Epithelial cell of umbilical artery (primary cell): ENCODE measurements at places on chromosomes 6 and 20. TPM values are rescaled to one million over a fixed set of nuclear protein-coding genes. Genes with fewer than 3 reads are reported as not detected.

The GSTA2 gene
- not detected in 2 replicates for total RNA-seq

The IL17F gene
- not detected in 2 replicates for total RNA-seq

The ZDHHC14 gene
- total RNA-seq, result 4.9 and 7.8 TPM in 2 replicates

The TMEM200A gene
- 3.0 and 3.2 TPM in 2 replicates for total RNA-seq

The HEBP2 gene
- total RNA-seq, result 17.2 and 47.7 TPM in 2 replicates

The FOXS1 gene
- not detected in 2 replicates for total RNA-seq

The CALHM5 gene
- 9.1 and 11.4 TPM in 2 replicates for total RNA-seq

The VGLL2 gene
- total RNA-seq, result not detected in 2 replicates

The RNF39 gene
- not detected in 2 replicates for total RNA-seq

The BPIFB2 gene
- not detected in 2 replicates for total RNA-seq

The MED23 gene
- total RNA-seq, result 21.1 and 34.2 TPM in 2 replicates

The IP6K3 gene
- not detected in 2 replicates for total RNA-seq

The ECT2L gene
- total RNA-seq, result 0.32 TPM in 1 of 2 replicates, not detected in the other

The ABRACL gene
- 79.8 and 111 TPM in 2 replicates for total RNA-seq

The SPATA25 gene
- total RNA-seq, result 0.61 and 0.97 TPM in 2 replicates

The MUCL3 gene
- not detected in 2 replicates for total RNA-seq

The CAGE1 gene
- total RNA-seq, result 0.15 TPM in 1 of 2 replicates, not detected in the other
